SJCRH30 (cell line): ENCODE measurements at places on chromosomes 4 and X. TPM values are rescaled to one million over a fixed set of nuclear protein-coding genes. Genes with fewer than 3 reads are reported as not detected.

DNA sequence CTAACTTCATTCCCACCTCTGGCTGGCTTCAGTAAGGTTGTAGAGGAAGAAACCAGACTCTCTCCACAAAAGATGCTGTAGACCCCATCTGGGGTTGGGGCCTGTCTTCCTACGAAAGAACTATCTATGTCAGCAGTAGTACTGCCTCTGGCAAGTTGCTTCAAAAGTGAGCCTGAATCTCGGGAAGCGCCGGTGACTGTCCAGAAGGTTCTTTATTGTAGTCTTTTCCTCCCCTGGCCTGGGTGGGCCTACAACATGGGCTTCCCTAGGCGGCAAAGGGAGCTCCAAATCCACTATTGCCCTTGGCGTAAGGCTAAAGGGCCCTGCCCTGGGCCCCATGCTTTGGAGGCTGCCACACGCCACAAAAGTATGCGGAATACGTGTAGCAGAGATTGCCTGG is 38.6 kb upstream of the NYX start:
- no peak for DNase-seq
- H3K36me3 ChIP-seq, result no peaks in the 10 kb centered on the region

GRCh38 chrX:150704030-150704613 is 10.9 kb downstream of the MTMR1 start:
- no peak overlapping the region for H3K27ac ChIP-seq
- no peak for DNase-seq
- no peaks in the 10 kb centered on the region for H3K27me3 ChIP-seq
- H3K4me1 ChIP-seq, result no peaks in the 10 kb centered on the region
- H3K36me3 ChIP-seq, result 0 out of 2 replicates have a peak, but pooled peaks cover 6% of the 10 kb centered on the region

DNA sequence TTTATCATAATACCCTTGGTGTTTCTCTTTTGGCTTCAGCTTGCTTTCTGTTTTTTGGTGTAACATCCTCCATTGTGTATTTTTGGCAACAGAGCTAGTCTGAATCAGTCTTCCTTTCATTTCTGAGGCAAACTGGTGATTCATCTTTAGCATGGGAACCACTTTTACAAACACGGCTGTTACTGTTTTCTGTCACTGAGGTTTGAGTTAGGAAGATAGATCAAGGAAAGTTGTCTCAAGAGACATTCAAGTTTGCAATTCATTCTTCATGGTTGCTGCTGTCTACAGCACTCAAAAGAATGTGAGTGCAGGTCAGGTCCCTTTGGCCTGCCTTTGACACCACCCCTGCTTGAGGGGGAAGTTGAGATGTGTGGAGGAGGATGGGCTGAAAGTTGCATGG is 36.3 kb downstream of the IL21 start:
- no peaks in the 10 kb centered on the region for H3K4me1 ChIP-seq
- DNase-seq, result no peak
- H3K36me3 ChIP-seq, result no peaks in the 10 kb centered on the region
- no peaks in the 10 kb centered on the region for H3K27me3 ChIP-seq
- no peak overlapping the region for H3K4me3 ChIP-seq

SFRP2 gene
- total RNA-seq, result not detected in 2 replicates

LONRF3 gene
- total RNA-seq, result 22.3 and 22.9 TPM in 2 replicates
